Breast epithelium (tissue), 4 donors: ENCODE measurements at places on chromosomes 5 and 9. TPM values are rescaled to one million over a fixed set of nuclear protein-coding genes. Genes with fewer than 3 reads are reported as not detected.
A peak's percentile ranks its signal among the peaks of the same experiment; 100 is the strongest.

GRCh38 chr5:163658702-163659567, 153.5 kb downstream of the MAT2B start:
- no peak overlapping the region for H3K4me3 ChIP-seq
- no peaks in the 10 kb centered on the region for H3K4me1 ChIP-seq
- no peaks in the 10 kb centered on the region for H3K36me3 ChIP-seq
- DNase-seq = no peak
- H3K27ac ChIP-seq = no peak overlapping the region

GRCh38 chr5:170313344-170313743, 15.8 kb upstream of the LCP2 start:
- no peaks in the 10 kb centered on the region for H3K27me3 ChIP-seq
- H3K4me1 ChIP-seq = no peaks in the 10 kb centered on the region
- H3K4me3 ChIP-seq = no peak overlapping the region

DNA sequence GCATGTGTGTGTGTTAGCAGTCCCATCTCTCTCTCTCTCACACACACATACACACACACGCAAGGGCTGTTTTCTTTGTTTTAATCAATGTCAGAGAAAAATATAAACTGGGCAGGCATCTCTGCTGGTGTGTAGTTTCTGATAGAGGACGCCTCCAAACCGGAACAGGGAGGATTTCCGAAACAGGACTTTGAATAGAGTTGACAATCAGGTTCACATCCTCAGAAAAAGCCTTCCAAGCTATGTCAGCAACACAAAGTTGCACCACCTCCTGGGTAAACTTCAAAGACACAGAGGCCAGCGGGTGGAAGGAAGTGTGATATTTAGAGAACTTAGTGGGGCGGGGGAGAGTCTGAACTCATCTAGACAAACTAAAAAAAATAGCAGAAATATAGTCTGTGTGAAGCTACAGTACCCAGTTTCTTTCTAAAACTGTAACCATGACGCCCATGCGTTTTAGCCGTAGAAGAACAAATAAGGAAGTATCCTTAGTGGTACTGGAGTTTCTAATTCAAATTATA, 1.2 kb downstream of the ST8SIA4 start:
- peak overlapping the region; percentile 46 for H3K4me3 ChIP-seq
- no peaks in the 10 kb centered on the region for H3K4me1 ChIP-seq
- no peaks in the 10 kb centered on the region for H3K27me3 ChIP-seq
- no peaks in the 10 kb centered on the region for H3K36me3 ChIP-seq
- peak overlapping the region; percentile 19 for H3K27ac ChIP-seq

- no peaks in the 10 kb centered on the region for H3K36me3 ChIP-seq
- H3K27me3 ChIP-seq = no peaks in the 10 kb centered on the region
- DNase-seq = no peak
- H3K27ac ChIP-seq = no peak overlapping the region
These were observed 98.1 kb downstream of the DOCK8 start for GRCh38 chr9:312596-313320.

Gene SMIM32
- total RNA-seq = not detected

DNA sequence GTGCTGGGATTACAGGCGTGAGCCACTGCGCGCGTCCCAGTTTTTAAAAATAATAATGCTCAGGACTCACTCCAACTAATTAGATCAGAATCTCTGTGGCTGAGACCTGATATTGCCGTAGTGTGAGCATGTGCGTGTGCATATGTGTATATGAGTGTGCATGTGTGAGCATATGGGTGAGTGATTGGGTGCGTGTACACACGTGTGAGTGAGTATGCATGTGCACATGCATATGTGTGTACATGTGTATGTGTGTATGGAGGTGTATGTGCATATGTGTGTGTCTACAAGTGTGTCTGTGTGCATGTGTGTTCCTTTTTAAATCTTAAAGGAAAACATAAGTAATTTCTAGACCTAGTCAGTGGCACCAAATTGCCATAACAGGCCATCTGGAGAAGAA, 54.8 kb upstream of the CKS2 start:
- DNase-seq = no peak
- H3K4me1 ChIP-seq = no peaks in the 10 kb centered on the region
- no peak overlapping the region for H3K4me3 ChIP-seq
- no peaks in the 10 kb centered on the region for H3K27me3 ChIP-seq
- no peaks in the 10 kb centered on the region for H3K36me3 ChIP-seq

Gene FRMD3
- total RNA-seq = 14.1 TPM

DNA sequence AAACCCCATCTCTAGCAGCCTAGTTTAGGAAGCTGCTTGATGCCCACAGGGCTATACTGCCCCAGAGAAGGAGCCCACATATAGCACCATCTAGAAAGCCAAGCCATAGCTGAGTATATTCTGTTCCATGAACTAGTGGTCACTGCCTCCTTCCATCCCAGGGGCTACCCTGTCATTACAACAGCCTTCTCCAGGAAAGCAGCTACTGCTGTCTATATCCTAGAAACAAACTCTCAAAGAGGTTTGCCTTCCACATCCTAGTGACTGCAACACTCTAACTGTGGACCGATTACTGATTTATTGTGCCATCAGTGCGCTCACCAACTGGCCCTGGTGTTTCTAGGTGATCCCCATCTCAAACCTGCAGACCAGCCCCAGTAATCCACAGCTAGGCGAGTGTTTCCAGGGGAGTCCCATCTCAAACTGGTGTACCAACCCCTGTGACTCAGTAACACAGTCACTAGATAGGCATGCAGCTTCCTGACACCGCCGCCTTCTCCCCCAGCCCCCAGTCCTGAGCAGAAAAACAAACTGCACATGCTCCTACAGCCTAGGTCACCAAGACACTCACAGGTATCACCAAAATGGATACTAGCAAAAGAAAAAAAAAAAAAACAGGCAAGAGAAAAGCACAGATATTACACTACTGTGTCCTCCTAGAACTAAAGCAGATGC, 14.8 kb downstream of the SPTLC1 start:
- no peaks in the 10 kb centered on the region for H3K36me3 ChIP-seq
- no peak for DNase-seq
- no peak overlapping the region for H3K4me3 ChIP-seq
- H3K4me1 ChIP-seq = no peaks in the 10 kb centered on the region
